ENCODE measurements at places on chromosomes 13 and 19.
A peak's percentile ranks its signal among the peaks of the same experiment; 100 is the strongest.

DNA sequence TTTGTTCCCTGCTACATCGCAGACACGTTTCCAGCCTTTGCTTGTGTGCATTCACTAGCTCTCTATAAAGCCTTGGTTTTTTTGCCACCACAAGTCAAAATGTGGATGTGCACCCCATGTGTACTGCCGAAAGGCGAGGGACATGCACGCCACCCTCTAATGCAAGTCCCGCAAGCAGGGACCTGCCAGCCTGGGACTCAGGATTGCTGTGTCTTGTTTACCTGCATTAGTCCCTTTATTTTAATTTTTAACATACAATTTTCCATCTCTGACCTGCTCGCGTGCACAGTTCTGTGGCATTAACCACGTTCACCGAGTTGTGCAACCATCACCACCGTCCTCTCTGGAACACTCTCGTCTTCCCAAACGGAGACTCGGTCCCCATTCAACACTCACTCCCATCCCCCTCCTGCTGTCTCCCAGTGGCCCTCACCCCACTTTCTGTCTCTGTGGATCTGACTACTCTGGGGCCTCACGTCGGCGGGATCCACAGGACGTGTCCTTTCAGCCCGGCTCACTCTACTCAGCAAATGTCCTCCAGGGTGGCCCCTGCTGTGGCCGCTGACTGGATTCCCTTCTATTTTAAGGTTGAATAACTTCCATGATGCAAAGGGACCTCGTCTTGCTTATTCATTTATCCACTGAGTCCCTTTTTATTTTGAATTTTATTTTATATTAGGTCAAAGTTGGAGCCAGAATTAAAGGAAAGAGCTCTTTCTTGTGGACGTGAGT is 58.4 kb downstream of the RASA3 start:
- DNase-seq, result no peak

- DNase-seq, result no peak
Measured at GRCh38 chr13:78430166-78430791, 173.1 kb downstream of the POU4F1 start.

GRCh38 chr19:33175886-33176669 is 18.1 kb upstream of the LRP3 start:
- no peak for DNase-seq

GRCh38 chr13:79450110-79450509 is 30.8 kb upstream of the NDFIP2 start:
- no peak for DNase-seq

DNA sequence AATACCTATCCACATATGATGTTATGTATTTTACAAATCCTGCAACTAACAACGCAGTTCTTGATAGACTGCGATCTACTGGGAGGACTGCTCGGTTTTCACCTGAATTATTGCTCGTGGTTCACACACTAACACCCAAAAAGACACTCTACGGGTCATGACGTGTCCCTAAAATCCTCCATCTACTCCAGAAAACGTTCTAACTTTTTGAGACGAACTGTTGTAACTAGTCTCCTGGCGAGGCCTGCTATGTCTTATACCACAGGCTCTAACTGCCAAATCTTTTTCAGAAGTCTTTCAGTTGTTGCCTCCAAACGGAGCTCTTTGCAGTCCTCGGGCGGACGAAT is 108.2 kb downstream of the KCNRG start:
- no peak for DNase-seq

- DNase-seq, result no peak
Measured at GRCh38 chr13:27077451-27077850, 94.2 kb downstream of the USP12 start.

- no peak for DNase-seq
Measured at GRCh38 chr19:518598-519231, 11.4 kb downstream of the TPGS1 start.

DNA sequence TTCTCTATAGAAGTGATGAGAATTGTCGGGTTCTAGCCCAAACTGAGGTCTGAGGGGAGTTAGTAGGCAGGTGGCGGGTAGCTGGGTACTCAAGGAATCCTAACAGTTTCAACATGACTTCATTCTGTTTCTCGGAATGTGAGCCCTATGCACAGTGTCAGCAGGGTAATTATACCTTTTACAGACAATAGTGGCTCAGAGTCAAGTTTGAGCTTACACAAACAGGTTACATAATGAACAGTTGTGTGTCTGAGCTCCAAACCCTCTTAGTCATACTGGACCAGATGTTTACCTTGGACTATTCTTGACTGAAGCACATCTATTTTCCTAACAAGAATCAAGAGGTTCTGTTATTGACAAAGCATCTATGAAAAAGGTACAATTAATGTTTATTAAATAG is 1066.7 kb upstream of the PCDH20 start:
- no peak for DNase-seq

GRCh38 chr13:50152224-50152623 is 137.0 kb downstream of the KCNRG start:
- no peak for DNase-seq

GRCh38 chr19:16851031-16851712 is 22.0 kb downstream of the SIN3B start:
- DNase-seq, result no peak

GRCh38 chr19:41111750-41112295 is 2.4 kb upstream of the CYP2F1 start:
- no peak for DNase-seq

GRCh38 chr19:793806-794205 is 3.4 kb upstream of the PTBP1 start:
- DNase-seq, result no peak

- DNase-seq, result no peak
Measured at GRCh38 chr13:48156466-48156865, 61.6 kb upstream of the MED4 start.

GRCh38 chr19:35977446-35978222 is 17.4 kb upstream of the SDHAF1 start:
- no peak for DNase-seq

DNA sequence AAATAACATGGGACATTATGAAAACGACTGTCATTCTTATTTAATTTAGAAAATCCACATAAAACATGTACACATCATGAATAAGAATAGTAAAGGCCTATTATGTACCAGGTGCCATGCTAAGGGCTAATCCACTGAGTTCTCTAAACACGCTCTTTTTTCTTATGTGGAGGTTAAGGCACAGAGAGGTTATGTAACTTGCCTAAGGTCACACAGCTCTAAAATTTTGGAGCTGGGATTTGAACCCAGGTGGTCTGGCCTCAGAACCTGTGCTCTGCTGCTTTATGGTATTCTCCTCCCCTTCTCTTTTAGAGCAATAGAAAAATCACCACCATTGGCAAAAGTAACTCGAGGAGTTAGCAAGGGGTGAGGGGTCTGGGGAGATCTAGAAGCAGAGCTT is 156.9 kb upstream of the ZNF536 start:
- DNase-seq, result no peak

- peak; percentile 99 for DNase-seq
Measured at GRCh38 chr19:39403331-39404312, 3.0 kb upstream of the ZFP36 start.

GRCh38 chr19:13794398-13794756 is 866 bp upstream of the ZSWIM4 start:
- DNase-seq, result no peak

GRCh38 chr13:106041445-106041844 is 494.0 kb downstream of the EFNB2 start:
- DNase-seq, result no peak

GRCh38 chr19:6011794-6012193 is 33.9 kb upstream of the RANBP3 start:
- DNase-seq, result no peak

DNA sequence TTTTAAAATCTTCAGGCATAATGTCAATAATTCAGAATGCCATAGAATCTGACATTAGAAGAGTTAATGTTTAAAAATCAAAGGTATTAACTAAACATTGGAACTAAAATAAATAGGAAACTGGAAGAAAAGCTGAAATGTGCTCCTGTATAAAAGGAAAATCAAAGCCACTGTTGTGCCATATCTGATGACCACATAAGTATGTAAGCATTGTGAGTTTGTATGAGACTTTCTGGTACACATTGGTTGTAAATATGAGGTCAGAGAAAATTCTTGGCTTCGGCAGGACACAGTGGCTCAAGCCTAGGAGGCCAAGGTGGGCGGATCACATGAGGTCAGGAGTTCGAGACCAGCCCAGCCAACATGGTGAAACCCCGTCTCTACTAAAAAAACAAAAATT is 48.3 kb upstream of the INTS6 start:
- no peak for DNase-seq

GRCh38 chr19:11447347-11448262 is 12.2 kb downstream of the PRKCSH start:
- DNase-seq, result no peak

DNA sequence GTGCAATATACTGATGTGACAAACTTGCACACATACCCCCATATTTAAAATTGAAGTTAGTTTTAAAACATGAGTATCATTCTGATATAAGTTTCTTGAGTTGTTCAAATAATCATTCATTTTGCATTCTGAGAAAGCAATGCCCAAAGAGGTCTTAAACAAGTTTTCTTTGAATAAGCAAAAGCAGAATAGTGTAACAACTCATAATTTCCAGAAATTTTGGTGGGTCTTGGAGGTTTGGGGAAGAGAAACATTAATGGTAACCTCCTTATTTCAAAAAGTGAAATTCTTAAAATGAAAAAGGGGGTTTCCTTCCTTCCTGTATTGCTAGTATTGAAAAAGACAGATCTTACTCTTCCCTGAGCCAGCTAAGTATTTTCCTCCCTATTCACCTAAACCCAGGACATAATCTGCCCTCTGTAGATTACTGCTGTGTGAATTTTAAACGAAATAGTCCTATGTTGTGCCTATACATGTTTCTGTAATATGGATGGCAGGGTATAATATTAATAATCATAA is 30.4 kb downstream of the SLC25A15 start:
- DNase-seq, result no peak

GRCh38 chr13:81779876-81780275 is 1439.0 kb upstream of the SPRY2 start:
- DNase-seq, result no peak

- no peak for DNase-seq
Measured at GRCh38 chr13:36815062-36815461, 4.0 kb upstream of the RFXAP start.

DNA sequence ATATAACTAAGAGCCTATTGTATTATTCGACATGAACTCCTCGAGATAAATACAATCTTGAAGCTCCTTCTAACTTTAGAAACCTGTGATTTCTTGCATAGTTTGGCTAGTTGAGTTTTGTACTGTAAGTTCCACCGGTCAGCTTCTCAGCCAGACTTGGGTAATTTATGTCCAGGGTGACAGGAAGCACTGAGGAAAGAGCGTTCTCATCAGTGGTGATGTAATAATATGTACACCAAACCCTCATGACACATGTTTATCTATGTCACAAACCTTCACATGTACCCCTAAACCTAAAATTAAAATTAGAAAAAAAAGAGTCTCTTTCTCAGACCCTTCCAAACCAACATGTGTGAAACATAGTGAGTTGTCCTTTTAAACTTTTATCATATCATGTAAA is 205.7 kb downstream of the KCNRG start:
- DNase-seq, result no peak

DNA sequence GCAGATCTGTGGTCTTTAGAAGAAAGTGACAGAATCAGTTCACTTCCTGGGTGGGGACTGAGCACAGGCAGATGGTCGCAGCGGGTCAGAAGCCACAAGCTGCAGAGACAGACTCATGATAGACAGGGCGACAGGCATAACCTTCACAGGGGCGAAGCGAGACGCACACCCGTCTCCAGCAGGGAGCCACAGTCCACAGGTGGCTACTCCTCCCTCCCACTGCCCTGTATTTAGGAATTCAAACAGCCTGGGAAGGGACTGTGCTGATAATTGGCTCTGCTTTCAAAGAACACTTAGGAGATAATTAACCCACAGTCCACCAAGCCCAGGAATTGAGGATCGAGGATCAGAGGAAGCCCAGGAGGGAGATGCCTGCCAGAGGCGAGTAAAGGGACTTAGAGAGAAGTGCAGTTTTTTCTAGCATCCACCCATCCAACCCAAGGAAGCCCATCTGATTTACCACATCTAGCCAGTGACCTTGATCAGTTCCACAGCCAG is 23.2 kb downstream of the RFX2 start:
- no peak for DNase-seq

DNA sequence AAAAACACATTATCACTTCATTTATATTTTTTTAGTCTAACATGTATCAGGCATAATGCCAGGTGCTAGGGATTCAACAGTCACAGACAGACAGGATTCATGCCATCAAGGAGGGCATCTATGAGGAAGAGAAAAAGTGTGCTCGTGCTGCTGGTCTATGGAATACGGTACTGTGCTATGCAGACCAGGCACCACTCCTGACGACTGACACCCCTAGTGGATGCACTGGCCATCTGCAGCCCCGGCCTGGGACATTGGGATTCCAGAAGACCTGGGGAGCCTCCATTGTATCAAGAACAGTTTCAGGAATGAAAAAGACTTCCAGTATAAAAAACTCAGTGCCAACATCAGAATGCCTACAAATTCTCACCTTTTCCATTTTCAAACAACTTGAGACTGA is 94.0 kb downstream of the KLF12 start:
- DNase-seq, result no peak
